AG08396 (cell line): ENCODE measurements at places on chromosomes 5 and 9.
A peak's percentile ranks its signal among the peaks of the same experiment; 100 is the strongest.

DNA sequence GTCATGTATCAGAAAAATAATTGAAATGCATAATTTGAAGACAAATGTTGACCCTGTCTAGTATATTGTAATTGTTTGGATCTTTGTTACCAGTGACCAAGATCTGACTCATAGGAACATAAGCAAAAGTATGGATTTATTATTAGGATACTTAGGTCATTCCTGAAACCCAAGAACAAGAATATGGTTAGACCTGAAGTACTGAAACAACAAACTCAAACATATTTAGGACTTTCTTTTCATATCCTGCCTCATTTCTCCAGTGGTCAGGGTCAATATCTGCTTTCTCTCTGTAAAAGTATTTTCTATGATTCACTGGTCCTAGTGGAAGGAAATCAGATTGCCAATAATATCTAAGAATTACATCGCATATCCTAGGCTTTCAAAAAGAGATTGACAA, 1937.1 kb upstream of the WWC1 start:
- no peak for DNase-seq

DNA sequence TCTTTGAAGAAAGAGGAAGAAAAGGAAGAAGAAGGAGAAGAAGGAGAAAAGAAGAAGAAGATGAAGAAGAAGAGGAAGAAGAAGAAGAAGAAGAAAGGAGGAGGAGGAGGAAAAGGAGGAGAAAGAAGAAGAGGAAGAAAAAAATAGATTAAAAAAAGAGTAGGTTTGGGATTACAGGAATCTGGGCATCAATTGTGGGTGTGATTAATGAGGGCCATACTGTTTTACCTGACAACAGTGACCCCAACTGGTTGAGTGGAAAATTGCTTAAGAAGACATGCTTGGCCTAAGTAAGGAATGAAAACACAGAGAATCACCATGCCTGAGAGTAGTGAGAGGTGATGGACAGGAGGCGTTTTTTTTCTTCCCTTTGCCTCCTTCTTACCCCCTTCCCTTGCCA, 114.6 kb downstream of the FAM170A start:
- no peak for DNase-seq

DNA sequence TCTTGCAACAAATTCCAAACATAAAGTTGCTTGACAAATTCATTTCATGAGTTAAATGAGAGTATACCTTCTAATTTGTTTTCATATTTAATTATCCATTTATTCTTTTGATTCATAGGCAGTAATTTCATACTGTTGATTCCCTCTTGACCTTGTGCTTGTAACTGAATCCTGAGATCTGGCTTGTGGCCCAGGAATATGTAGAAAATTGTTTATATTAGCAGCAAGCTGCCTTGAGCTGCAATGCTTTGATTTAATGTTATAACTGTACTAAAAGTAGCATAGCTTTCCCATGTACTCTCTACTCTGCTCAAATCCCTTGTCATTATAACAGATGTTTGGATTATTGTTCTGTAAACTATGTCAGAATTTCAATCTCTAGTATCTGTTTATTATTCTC, 780.7 kb downstream of the NR2F1-AS1 start:
- peak; percentile 18 for DNase-seq

- peak; percentile 9 for DNase-seq
Observed at GRCh38 chr5:103598997-103599566, 36.5 kb upstream of the NUDT12 start.

DNA sequence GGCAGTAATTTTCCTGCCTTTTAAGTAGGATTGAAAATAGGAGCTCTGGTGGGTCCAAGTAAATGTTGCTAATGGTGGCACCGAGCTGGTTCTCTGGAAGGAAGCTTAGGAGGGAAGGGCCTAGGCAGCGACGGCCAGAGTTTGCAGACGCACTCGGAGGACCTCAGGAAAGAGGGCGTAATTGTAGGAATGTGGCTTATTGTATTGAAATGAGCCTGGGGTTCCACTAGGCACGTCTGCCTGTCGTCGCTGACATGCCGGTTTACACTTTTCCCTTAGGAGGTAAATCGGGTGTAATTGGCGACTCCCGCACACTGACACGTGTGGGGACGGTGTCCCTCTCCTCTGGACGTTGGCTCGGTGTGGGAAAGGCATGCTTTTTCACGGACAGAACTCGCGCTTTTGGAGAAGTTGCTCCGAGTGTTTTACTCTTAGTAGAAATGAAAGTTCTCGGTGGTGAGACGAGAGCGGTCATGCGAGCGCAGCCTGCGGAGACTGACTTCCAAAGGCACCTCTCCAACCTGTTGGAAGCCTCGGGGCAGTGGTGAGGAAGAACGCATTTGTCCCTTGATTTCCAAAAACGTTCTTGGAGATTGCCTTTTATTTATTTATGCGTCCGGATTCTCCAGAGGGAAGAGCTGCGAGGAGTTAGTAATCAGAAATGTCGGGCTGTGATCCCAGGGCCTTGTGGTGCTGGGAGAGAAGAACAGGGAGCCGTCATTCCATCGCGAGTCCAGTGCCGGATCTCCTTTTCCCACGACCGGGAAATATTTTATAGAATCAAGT, 1.3 kb downstream of the NR4A3 start:
- DNase-seq: peak; percentile 68

GRCh38 chr5:169941542-169941941, 38.8 kb downstream of the INSYN2B start:
- DNase-seq: no peak

DNA sequence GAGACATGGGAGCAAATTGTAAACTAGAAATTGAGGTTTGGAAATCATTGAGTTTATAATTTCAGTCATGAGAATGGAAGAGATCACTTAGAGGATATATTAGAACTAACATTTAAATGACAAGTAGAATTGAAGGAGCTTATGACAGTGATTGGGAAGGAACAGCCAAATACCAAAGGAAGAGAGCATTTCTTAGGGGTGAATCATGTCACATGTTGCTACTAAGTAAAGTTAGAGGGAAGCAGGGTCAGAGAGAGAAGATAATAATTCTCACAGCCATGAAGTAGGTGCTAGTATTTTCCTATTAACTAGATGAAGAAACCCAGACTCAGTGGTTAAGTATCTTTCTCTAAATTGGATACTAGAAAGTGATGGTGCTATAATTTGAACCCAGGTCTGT, 59.3 kb downstream of the COMMD10 start:
- peak; percentile 16 for DNase-seq

- no peak for DNase-seq
Observed at GRCh38 chr9:24464319-24464951, 81.3 kb downstream of the IZUMO3 start.

- no peak for DNase-seq
Observed at GRCh38 chr5:1914471-1914870, 31.7 kb upstream of the IRX4 start.

- DNase-seq: no peak
Observed at GRCh38 chr9:107404161-107404560, 85.4 kb downstream of the KLF4 start.

DNA sequence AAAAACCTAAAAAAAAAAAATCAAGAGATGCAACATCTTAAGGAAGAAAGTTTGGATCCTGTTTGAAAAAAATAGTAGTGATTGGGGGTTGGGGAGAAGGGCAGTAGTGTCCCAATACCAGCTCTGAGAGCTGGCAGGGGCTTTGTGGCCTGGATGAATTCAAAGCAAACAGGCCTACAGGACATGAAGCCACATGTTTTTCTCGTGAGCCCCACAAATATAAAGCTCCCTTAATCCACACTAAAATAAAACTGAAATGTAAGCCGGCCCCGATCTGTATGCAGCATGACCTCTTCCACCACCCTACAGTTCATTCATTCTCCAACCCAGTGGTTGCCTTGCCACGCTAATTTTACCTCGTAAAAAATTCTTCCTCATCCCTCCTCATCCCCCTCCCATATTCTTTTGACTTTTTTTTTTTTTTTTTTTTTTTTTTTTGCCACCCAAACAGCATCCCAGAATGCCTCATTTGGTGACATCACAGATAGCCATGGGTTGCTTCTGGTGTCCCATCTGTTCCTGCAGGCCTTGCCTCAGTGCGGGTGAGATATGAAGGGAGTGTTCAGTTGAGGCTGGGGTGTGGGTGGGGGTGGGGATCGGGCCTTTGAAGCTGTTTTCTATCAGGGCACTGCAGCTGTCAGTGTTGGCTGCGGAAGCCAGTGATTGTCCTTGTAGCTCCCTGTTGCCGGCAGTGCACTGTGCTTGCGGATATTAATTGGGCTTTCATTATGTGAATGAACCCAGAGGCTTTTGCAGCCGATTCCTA, 81.6 kb upstream of the NFIB start:
- DNase-seq: no peak

DNA sequence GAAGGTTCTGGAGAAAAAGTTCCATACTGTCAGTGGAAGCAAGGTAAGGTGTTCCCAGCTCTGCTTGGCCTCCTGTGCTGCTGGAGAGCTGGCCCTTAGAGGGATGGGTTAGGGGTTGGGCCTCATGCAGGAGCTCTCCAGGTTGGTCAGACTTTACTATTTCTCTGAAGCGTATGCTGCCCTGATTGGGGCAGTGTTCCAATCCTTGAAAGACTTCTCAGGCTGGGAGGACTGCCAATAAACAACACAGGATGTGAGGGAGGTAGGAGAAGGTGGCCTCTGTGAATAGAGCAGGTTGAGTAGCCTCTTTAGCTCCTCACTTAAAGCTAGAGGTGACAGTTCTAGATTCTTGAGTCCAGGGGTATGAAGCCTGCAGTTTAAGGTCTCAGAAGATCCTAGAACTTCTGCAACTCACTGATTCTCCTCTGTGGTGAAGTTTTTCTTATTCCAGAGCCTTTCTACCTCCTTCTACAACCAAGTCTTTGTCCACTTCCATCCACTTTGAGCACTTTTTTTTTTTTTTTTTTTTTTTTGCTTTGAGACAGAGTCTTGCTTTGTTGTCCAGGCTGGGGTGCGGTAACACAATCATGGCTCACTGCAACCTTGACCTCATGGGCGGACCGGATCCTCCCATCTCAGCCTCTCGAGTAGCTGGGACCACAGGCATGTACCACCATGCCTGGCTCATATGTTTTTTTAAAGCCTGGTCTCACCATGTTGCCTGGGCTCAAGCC, 3.0 kb downstream of the HNRNPAB start:
- DNase-seq: no peak

GRCh38 chr5:32020946-32021345, 153.2 kb downstream of the GOLPH3 start:
- DNase-seq: no peak

GRCh38 chr9:72703574-72703973, 182.2 kb downstream of the TMC1 start:
- peak; percentile 8 for DNase-seq

DNA sequence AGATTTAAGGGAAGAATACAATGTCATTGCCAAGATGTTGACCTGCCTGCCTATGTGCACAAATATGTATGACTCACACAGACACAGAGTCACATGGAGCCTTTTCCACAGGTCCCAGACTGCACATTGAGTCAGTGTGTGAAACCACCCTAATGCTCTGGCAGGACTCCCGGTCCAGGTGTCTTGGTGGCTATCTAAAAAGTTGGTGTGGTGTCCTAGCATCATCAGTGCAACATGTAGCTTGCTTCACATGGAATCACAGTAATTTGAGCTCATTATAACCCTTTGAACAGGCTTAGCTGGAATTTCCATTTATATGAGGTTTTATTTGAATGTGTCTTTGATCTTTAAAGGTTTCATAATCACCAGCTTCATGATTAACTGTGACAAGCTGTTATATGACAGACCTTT, 10.7 kb downstream of the IFNA5 start:
- DNase-seq: no peak

DNA sequence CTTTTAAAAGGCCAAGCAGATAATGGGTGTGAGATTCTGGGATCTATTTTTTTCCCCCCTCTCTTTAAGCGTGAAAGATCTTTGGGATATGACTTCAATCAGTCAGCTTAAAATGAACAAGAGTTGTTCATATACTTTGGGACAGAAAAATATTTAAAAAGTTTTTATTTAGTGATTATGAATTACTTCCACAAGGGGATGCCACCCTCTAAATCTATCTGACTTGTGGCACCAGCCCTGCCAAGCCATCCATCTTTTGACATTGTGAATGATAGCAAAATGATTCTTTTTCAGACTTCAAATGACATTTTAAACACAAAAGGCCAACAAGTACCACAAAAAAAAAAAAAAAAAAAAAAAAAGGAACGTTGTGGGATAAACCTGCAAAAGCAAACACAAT, 111.0 kb upstream of the HMHB1 start:
- DNase-seq: no peak

- DNase-seq: no peak
Observed at GRCh38 chr9:29209748-29210291, 1636.5 kb upstream of the C9orf72 start.

DNA sequence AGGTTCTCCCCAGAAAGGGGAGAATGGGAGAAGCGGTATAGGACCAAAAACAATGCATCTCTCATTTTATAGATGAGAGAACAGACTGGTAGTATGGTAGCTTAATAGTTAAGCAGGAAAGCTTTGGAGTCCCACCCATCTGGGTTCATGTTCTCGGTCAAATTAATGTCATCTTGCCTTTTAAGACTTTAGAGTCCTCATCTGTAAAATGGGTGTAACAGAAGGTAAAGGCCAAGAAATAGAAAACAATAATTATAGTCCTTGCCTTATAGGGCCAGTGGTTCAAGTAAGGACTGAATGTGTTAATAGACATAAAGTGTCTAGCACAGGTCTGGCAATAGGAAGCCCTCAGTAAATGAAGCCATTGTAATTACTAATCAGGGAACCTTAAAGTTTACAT, 16.4 kb downstream of the SMIM3 start:
- no peak for DNase-seq

DNA sequence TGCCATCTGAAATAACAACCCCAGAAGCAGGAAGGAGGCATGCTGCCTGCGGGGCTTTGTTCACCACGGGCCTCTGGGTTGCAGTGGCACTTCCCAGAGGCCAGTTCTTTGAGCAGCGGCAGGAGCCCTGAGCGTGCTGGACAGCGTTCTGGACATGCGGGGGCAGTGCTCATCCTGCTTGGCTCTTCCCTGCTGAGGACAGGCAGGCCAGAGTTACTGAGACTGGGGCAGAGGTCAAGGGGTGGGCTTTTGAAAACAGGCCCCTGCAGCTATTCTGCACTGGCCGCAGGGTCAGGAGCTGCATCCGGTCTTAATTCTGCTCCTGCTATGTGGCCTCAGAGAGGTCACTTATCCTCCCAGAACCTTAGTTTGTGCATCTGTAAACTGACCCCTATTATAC, 258.6 kb downstream of the FSTL4 start:
- no peak for DNase-seq

GRCh38 chr5:80507663-80508062, 19.8 kb downstream of the FAM151B start:
- no peak for DNase-seq

GRCh38 chr5:72394688-72395087, 74.5 kb downstream of the PTCD2 start:
- no peak for DNase-seq

- DNase-seq: no peak
Observed at GRCh38 chr9:133681658-133682306, 45.6 kb downstream of the DBH start.

GRCh38 chr9:6160579-6160978, 55.0 kb upstream of the IL33 start:
- no peak for DNase-seq
